Left renal pelvis (tissue), 4 donors: ENCODE measurements at places on chromosomes 4 and X. TPM values are rescaled to one million over a fixed set of nuclear protein-coding genes. Genes with fewer than 3 reads are reported as not detected.

- no peak for DNase-seq
These were observed 37.8 kb downstream of the ABCB7 start for GRCh38 chrX:75118296-75118695.

KLB gene
- 0.30 TPM for polyA plus RNA-seq

DNA sequence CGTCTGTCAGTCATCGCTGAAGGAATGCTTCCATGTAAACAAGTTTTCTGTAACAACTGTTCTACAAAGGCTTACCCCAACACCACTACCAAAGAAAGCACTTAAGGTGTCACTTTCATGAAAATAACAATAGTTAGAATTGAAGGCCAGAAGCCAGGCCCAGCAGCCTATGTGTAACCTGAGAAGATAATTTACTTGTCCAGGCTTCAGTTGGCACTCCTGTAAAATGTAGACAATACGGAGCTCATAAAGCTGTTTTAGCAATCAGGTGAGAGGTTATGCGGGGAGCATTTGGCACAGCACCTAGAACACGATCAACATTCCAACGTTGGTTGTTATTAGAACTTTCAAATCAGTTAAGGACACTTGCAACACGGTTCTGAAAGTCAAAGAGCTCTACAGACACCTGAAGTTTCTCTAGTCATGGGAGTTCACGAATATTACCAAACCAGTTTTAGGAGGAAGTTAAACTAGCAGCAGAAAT lies 15.7 kb downstream of the ADGRA3 start:
- DNase-seq, result no peak

SLC34A2 gene
- polyA plus RNA-seq, result 35.3 TPM

CCKAR gene
- polyA plus RNA-seq, result 0.08 TPM

CENPVL1 gene
- polyA plus RNA-seq, result not detected

- DNase-seq, result peak; percentile 7
These were observed 359.1 kb downstream of the DACH2 start for GRCh38 chrX:86507331-86507730.

GRCh38 chrX:85378461-85378860 lies 1.0 kb downstream of the POF1B start:
- no peak for DNase-seq

EDA gene
- polyA plus RNA-seq, result 13.5 TPM

- DNase-seq, result no peak
These were observed 117.4 kb upstream of the AFF2 start for GRCh38 chrX:148382983-148383382.

DNA sequence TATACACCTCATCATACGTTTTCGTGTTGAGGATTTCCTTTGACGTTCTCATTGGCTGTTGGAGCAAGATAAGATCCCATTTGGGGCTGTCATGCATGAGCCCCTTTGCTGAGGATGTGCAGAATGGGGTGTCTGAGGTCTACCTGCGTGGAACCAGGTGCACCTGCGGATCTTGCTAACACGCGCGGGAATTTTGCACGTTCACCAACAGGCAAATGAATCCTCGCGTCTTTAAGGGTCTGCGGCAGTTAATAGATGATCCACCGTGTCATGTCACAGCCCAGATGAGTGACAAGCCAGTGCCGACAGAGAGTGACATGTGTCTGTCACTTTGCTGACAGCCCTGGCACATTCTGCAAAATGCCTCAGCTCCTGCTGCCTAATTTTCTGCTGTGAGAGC lies 56.3 kb upstream of the SHOX start:
- no peak for DNase-seq

GRCh38 chrX:115134382-115134781 lies 54.8 kb upstream of the RBMXL3 start:
- DNase-seq, result no peak

DNA sequence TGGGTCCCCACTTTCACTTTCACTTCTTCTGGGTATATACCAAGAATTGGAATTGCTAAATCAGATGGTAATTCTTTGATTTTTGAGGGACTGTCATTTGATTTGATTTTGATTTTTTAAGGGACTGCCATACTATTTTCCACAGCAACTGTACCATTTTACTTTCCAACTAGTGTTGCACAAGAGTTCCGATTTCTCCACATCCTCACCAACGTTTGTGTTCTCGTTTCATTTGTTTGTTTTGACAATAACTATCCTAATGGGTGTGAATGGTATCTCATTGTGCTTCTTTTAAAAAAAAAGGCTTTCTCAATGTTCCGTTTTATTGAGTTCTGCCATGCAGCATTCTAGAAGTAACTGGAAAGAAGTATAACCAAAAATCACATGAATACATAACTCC lies 62.6 kb downstream of the C4orf46 start:
- DNase-seq, result no peak

- no peak for DNase-seq
These were observed 1.0 kb downstream of the LRP2BP start for GRCh38 chr4:185394568-185395237.

NALF2 gene
- polyA plus RNA-seq, result 0.79 TPM

DNA sequence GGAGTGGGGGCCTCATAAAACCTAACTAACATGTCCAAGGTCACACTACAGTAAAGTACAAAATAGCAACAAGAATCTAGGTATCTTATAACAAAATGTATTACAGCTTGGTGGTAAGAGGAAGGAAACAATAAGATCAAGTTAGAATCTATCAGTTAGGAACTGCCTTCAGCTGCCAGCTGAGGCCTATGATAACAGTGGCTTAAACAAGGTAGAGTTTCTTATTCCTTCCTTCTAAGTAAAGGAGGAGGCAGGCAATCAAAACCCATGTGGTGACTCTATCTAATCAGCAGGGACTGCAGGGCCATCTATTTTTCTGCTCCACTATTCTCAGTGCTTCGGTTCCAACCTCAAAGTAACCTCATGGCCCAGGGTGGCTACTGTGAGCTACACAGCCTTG lies 10.9 kb downstream of the SH3D19 start:
- DNase-seq, result no peak

- no peak for DNase-seq
These were observed 612.9 kb upstream of the GALNT7 start for GRCh38 chr4:172555725-172556124.

GRCh38 chr4:184757810-184758209 lies 23.9 kb upstream of the CENPU start:
- no peak for DNase-seq

DNA sequence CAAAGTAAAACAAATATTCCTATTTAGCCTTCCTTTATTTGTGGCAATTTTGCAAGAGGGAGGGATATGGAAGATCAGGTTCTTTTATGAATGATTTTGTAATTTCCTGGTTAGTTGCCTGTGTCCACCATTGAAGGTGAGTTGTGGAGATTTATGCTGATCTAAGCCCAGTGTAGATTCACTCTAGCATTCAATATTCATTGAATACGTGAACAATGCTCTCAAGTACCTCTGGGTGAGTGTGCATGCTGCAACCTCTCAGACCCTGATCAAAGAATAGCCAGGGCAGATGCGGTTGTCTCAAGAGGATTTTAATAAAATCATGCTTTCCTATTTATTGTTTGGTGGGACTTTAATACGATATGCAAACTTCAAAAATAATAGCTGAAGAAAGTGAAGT lies 628.4 kb downstream of the SPRY1 start:
- DNase-seq, result no peak

DNA sequence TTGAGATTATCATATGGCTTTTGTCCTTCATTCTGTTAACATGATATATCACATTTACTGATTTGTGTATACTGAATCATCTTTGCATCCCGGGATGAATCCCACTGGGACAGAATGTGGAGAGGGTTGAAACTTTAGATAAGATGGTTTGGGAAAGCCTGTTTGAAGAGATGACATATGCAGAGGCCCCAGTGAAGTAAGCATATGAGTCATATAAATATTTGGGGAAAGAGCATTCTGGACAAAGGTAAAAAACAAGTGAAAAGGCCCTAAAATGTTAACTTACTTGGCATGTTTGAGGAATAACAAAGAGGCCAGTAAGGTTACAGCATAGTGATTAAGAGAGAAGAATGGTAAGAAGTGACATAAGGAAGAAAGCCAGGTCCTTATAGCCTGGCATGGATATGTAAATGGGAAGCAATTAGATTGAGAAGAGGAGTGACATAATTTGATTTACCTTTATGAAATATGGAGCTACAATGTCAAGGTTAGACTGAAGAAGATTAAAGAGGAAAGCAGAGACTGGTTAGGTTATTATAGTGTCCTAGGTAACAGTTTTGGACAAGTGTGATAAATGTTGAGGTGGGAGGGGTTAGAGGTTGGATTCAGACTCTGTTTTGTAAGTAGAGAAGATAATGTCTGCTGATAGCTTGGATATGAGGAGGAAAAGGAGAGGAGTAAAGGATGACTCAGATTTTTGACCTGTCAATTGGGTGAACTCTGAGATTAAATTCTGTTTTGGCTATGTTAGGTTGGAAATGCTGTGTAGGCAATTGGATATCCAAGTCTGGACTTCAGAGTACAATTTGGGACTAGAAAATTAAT lies 54.6 kb upstream of the DRP2 start:
- DNase-seq, result no peak

DNA sequence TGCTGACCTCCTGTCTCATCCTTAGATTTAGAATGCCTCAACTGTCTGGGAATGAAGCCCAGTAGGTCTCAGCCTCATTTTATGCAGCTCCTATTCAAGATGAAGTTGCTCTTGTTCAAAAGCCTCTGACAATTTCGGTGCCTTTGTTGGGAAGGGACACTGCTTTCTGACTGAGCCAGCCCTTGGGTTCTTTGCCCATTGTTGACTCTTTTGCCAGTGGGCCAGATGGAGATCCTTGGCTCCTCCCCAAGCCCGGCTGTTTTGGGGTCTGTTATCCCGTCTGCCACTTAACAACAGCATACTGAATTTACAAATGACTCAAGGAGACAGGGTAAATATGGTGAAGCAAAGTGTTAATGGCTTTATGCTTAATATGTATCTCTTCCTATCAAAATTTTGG lies 58.3 kb upstream of the PRKX start:
- DNase-seq, result no peak

DNA sequence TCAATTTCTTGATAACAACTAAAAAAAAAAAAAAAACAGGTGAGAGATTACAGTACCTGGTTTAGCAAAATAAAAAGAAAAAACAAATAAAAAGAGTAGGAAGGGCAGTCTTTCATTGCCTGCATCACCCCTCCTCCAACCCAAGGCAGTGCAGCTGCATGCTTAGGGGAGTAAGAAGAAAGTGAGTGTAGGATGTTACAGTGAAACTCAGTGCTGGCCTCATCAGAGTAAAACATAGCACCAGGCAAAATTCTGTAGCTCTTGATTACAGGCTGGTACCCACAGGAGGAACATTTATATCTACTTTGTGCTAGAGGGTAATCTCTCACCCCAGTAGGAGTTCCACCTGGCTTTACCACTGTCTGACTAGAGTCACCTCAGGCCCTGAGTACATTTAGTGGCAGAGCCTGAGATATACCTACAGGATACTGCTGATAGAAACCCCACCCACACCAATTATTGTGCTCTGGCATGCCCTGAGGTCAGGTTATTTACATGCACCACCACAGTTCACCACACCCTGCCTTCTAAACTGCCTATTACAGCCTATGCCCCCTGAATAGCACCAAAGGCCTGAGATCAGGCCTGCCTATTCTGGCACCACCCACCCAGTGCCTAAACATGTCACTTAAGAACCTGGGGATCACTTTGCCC lies 241.6 kb downstream of the PAPSS1 start:
- DNase-seq, result no peak

- no peak for DNase-seq
These were observed 3.6 kb downstream of the UGT2B11 start for GRCh38 chr4:69210911-69211310.

DNA sequence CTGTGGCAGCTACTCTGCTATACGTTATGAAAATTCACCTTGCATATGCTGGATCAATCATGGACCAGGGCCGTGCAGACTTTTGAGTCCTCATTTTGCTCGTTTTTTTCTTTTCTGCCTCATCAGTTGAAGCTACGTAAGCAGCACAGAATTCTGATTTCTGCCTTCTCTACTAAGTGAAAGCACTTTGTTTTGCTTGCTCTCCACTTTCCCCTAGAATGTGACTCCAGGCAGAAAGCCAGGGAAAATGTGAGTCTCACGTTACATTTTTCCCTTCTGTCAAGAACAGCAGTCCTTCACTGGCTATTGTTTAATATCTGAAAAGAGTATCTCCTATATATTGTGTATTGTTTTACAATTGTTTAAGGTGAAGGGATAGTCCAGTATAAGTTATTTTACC lies 1840.1 kb downstream of the PCDH7 start:
- DNase-seq, result peak; percentile 10

GRCh38 chrX:103839404-103839803 lies 7.3 kb upstream of the RAB9B start:
- no peak for DNase-seq

DNA sequence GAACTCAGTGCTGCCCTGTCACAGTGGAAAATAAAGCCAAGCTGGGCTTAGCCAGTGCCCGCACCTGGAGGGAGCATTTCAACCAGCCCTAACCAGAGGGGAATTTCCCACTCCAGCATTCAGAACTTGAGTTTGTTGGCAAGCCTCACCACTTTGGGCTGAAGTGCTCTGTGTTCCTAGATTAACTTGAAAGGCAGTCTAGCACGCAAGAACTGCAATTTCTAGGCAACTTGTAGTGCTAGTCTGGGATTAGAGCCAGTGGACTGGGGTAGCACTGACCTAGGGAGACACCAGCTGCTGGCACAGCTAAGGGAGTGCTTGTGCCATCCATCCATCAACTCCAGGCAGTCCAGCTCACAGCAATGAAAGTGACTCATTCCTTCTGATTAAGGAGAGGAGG lies 1060.6 kb upstream of the GRID2 start:
- DNase-seq, result no peak

- no peak for DNase-seq
These were observed 118.6 kb downstream of the NAA11 start for GRCh38 chr4:79207281-79207680.

- DNase-seq, result no peak
These were observed 249.4 kb downstream of the NDST4 start for GRCh38 chr4:114864060-114864459.

CYBB gene
- polyA plus RNA-seq, result 28.9 TPM

DNA sequence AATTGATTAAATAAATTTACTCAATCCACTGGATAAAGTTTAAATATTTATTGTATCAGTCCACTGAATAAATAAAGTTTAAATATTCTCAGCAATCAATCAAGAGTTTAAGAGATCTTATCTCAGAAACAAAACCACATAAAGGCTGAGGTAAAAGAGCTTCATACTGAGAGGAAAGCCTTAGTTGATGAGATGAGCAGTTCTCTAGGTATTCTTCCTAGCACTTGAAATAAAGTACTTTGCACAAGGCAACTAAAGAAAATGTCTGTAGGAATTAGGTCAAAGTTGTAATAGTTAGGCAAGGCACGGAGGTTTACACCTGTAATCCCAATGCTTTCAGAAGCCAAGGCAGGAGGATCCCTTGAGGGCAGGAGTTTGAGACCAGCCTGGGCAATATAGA lies 63.5 kb downstream of the UCHL1 start:
- no peak for DNase-seq
